Left ventricle myocardium inferior (tissue), 1 donor: ENCODE measurements at places on chromosomes 5 and 9. TPM values are rescaled to one million over a fixed set of nuclear protein-coding genes. Genes with fewer than 3 reads are reported as not detected.

SPINK6 gene
- total RNA-seq, result not detected

ZNG1F gene
- total RNA-seq, result 1.9 TPM

CEL gene
- total RNA-seq, result 1.9 TPM

LCNL1 gene
- total RNA-seq, result 11.7 TPM

TBC1D9B gene
- total RNA-seq, result 31.1 TPM

QRFP gene
- not detected for total RNA-seq

DNA sequence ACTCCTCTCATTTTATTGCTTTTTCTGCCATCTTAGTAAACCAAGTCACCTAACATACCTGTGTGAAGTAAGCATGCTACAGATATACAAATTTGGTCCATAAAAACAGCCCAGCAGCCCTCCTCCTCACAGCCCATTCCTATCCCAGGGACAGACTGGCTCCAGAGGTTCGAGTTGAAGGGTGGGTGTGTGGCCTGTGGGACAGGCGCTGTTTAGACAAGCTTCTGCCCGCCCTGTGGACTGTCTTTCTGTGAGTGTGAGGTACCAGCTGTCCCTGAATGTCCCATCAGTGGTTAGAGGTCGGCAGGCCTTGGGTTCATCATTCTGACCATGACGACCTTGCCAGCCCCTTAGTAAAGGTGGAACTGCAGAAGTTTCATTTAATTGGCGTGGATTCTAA lies 82.0 kb downstream of the WNK2 start:
- DNase-seq, result no peak

DNA sequence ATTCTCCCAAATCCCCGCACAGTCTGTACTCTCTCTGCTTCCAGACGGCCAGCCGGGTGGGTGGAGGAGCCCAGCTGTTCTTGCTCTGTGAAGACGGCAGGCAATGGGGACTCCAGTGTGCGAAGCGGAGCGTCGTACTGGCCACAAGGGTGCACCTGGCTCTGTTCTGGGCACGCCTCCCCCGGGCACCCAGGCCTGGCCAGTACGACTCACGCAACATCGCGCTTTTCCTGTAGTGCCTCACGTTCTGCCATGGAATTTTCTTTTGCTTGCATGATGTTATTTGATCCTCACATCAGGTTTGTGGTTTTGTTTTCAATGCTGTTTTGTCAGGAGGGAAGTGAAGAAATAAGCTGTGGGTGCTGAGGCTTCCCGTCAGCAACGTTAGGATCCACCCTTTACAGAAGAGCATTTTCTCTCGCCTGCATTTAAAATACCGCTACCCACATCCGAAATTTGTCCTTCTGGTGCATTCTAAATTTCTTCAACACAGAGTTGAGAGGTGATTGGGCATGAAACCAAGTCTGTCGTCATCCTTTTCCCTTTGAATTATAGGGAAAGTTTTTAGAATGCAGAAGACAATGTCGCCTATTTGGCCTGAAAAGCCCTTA lies 311.7 kb downstream of the TRIM36 start:
- no peak for DNase-seq

DNA sequence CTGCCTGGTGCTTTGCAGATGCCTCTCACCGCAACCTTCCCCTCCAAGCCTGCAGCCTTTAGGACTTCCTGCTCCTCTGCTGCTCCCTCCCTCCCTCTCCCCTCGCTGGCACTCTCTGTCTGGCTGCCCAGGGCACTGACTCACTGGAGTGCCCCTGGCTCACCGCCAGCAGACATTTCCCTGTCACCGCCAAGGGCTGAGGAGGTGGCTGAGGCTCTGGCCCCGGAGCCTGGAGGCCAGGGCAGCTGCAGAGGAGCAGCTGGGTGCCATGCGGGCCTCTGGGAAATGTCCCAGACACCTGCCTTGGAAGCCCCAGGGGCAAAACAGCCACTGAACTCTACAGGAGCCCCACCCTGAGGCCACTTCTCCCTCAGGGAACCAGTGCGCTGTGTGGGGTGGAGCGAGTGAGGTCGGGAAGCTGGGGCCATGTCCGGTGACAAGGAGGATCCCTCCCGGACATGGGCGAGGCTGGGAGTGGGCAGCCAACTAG lies 53.4 kb downstream of the TENT4A start:
- peak; percentile 81 for DNase-seq

DNA sequence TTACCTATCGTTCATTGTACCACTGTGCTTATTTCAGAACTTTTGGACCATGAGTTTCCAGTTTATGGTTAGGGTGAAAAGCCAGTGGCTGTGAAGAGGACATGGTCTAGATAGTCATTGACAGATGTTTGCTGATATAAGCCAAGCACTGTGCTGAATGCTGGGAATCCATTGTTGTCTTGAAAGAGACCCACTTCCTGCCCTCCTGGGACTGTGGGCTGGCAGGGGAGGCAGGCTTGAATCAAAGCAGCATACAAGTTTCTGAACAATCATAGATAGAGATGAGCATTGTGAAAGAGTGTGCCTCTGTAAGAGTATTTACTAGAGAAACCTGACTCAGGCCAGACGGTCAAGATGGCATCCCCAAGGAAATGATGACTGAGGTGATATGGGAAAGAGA lies 73.4 kb downstream of the NMUR2 start:
- DNase-seq, result no peak

DNA sequence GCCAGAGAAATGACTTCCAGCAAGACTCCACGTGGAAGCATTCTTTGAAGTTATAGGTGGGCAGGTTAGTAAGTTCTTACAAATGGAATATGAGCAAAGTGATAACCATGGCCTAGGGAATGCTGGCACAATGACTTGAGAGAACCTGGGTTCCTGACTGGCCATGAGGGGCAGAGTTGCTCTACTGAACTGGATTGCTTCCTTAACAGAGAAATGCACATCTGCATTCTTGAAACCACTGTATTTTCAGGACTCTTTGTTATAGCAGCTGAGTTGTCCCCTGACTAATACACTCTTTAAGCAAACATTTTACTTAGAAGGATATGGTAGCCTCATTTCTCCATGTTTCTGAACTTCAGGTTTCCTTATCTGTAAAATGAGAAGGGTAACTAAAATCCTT lies 108.3 kb upstream of the GNA14 start:
- DNase-seq, result no peak

DNA sequence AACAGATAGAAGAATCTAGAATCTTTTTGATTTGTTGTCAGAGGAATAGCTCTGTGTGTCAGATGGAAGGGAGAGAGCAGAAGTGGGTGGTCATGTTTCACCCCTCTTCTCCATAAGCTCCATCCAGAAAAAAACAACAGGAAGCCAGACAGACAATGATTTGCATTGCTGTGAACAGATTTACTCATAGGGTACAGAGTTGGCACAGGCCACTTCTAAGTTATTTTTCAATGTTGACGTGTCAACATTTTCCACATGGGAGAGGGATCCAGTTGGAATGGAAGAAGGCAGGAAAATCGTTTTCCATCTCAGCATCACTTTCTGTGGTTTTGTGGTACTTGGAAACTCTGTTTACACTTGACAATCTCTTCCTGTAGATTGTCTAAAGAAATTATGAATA lies 86.7 kb downstream of the INSYN2B start:
- no peak for DNase-seq

- DNase-seq, result no peak
Observed at GRCh38 chr5:624951-625230, 12.8 kb downstream of the CEP72 start.

- no peak for DNase-seq
Observed at GRCh38 chr5:152532714-152533113, 127.6 kb upstream of the NMUR2 start.

- no peak for DNase-seq
Observed at GRCh38 chr5:6726006-6726405, 12.8 kb downstream of the TENT4A start.
